Activated CD4-positive, CD25-positive, alpha-beta regulatory T cell treated with anti-CD3 and anti-CD28 coated beads, Interleukin-2, amount 50 U/mL, for 16 hours (primary cell): ENCODE measurements at places on chromosomes 3 and 15.

DNA sequence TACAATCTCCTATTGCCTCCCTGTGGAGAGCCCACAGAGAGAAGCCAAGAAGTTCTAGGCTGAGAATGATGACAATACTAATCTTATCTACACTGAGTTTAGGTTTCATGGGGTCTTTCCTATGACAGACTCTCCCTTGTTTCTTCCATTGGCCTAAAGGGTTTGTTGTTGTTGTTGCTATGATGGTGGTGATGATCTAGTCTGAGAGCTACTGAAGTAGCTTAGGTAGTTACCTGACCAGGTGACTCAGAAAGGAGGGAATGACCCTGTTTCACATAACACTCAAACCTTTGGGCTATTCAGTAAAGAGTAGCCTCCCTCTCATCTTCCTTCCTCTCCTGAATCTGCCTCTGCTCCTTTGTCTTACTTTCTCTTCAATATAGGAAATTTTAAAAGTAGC lies 170.2 kb downstream of the GMNC start:
- no peak for DNase-seq

DNA sequence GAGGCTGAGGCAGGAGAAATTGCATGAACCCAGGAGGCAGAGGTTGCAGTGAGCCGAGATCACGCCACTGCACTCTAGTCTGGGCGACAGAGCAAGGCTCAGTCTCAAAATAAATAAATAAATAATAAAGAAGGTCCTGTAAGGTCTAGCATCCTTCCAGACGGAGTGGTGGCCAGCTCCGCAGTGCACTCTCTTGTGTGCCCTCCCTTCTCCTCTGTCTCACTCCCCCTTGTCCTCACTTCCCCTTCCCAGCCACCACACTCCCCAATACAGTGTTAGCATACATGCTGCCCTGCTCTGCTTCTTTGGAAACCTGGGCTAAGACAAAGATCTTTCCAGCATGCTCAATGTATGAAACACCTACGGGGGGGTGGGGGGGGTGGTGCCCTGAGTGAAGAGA lies 3.4 kb upstream of the CLN6 start:
- no peak for DNase-seq

- no peak for DNase-seq
Observed at GRCh38 chr3:41202834-41203345, 3.6 kb downstream of the CTNNB1 start.

DNA sequence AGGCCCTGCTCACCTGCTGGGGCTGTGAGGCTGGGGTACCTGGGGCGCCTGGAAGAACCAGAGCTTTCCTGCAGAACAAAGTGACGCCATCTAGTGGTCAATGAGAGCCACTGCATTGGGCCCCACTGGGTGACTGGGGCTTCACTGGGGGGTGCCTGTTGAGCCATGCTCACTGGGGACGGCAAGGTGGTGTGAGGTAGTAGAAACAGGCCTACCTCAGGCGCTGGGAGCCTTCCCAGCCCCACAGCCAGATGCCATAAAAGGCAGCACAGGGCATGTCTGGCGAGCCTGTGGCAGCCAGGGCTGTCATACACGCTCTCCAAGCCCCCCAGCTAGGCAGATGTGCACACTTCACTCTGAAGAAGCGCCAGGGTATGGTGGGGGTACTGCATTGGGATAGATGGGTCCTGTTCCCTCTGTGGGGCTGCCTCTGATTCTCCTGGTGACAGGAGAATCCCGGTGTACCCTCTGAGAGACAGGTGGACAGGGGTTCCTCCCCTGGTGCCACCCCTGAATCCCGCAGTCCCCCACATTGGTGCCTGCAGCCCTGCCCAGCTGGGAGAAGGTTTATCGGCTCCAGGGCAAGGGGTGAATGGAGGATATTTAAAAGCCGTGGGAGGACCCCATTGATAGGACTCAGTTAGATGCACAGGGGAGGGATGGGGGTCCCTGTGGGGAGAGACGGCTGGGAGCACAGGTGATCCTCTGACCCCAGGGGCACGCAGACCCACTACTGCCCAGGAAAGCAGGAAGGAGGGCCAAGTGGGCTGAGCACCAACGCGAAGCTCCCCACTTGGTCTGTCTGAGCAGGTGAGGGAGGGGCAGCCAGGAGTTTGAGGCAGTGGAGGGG lies 178.8 kb downstream of the NSMCE3 start:
- no peak for DNase-seq

- DNase-seq, result no peak
Observed at GRCh38 chr15:93428150-93428549, 339.1 kb upstream of the RGMA start.

DNA sequence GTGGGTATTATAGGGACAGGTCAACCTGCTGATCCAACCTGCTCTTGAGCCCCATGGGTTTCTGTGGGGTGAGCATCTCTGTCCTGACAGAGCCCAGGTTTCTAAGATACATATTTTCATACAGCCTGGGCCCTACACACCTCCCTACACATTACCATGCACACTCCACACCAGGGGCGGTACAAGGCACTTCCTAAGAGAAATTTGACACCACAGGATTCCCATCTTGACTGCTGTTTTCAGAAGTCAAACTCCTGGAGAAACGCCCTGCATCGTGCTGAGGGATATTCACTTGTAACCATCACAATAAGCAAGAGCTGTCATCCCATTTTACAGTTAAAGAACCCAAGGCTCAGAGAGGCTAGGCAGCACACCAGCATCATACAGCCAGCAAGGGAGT lies 50.1 kb downstream of the NUP210 start:
- DNase-seq, result no peak
